Right lobe of liver (tissue), 6 donors: ENCODE measurements at places on chromosomes 12 and 14.

DNA sequence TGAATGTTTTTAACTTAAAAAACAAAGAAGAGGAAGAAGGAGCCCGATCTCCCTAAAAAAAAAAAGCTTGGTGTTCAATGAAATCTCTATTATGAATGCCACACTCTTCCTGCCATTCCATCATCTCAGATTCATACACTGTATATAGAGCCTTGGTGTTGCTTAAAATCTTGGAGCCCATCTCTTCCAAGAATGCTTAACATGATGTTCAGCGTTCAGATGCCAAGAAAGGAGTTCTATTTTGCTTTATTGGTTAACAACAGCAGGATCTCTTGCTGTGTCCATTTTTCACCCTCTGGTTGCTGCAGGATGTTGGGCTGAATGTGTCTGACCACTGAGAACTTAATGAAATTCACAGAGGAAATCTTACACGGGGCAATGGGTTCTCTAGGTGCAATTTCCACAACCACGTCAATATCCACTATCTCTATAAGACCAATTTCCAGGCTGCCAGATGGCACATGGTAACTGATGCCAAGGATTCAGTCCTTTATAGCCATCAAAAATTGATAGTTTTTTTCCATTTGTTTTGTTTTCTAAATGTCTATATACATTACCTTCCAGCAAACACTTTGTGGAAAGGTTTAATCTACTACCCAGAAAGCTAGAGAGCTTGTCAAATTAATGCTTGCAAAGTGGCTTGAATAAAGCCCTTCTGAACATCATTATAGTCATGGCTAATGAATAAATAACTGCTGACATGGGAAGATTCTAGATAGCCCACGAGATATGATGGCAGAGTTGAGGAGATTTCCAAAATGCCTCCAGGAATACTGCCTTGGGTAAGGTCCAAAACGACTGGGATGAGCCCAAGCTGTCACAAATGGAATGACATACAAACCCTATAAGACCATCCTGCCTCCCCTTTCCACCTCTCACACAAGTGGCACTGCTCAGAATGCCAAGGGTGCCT, 26.5 kb downstream of the RERG start:
- H3K4me3 ChIP-seq = no peak overlapping the region
- no peaks in the 10 kb centered on the region for H3K4me1 ChIP-seq

- H3K4me3 ChIP-seq = no peak overlapping the region
- H3K27ac ChIP-seq = no peak overlapping the region
- no peaks in the 10 kb centered on the region for H3K36me3 ChIP-seq
- no peaks in the 10 kb centered on the region for H3K4me1 ChIP-seq
- DNase-seq = no peak
- no peaks in the 10 kb centered on the region for H3K27me3 ChIP-seq
Observed at GRCh38 chr12:25716842-25717241, 163.8 kb upstream of the LMNTD1 start.

GRCh38 chr12:121712190-121712460, 427 bp upstream of the TMEM120B start:
- peak overlapping the region; percentile 92 for H3K4me3 ChIP-seq
- no peaks in the 10 kb centered on the region for H3K36me3 ChIP-seq
- H3K4me1 ChIP-seq = no peaks in the 10 kb centered on the region
- peak overlapping the region; percentile 86 for H3K27ac ChIP-seq
- no peaks in the 10 kb centered on the region for H3K27me3 ChIP-seq

DNA sequence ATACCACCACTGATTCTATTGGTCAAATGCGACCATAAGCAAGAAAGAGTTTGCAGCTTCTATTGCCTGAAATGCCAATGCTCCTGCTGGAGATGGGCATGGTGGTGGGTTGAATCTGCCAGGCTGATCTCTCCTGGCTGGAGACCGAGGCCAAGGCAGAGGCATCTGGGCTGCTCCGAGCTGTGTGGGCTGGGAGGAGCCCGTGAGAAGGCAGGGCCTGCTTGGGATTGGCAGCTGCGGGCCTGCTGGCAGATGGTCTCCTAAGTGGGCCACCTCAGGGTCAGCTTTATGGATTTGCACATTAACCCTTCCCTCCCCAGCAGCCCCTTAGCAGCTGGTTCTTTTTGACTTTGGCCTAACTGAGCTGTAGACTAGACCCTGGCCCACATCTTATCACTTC, 25.4 kb downstream of the SRRM4 start:
- no peak for DNase-seq
- H3K36me3 ChIP-seq = no peaks in the 10 kb centered on the region
- H3K4me1 ChIP-seq = no peaks in the 10 kb centered on the region
- no peak overlapping the region for H3K4me3 ChIP-seq
- H3K27ac ChIP-seq = no peak overlapping the region
- no peaks in the 10 kb centered on the region for H3K27me3 ChIP-seq

DNA sequence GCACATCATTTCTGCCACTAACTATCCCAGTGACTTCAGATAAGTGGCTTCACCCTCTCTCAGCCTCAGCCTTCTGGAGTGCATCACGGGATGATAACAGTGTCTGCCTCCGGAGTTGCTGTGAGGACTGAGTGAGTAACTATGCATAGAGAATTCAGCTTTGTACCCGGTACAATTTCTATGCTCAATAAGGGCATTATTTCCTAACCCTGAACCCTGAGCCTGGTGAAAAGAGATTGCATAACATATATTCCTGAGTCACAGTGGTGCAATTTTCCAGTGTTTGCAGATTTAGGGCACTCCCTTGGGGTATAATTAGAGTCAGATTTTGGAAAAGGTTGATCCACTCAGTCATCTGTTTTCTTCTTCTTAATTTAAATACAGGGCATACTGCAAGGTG, 181.1 kb downstream of the PTPN11 start:
- no peaks in the 10 kb centered on the region for H3K4me1 ChIP-seq
- no peaks in the 10 kb centered on the region for H3K27me3 ChIP-seq
- no peaks in the 10 kb centered on the region for H3K36me3 ChIP-seq

DNA sequence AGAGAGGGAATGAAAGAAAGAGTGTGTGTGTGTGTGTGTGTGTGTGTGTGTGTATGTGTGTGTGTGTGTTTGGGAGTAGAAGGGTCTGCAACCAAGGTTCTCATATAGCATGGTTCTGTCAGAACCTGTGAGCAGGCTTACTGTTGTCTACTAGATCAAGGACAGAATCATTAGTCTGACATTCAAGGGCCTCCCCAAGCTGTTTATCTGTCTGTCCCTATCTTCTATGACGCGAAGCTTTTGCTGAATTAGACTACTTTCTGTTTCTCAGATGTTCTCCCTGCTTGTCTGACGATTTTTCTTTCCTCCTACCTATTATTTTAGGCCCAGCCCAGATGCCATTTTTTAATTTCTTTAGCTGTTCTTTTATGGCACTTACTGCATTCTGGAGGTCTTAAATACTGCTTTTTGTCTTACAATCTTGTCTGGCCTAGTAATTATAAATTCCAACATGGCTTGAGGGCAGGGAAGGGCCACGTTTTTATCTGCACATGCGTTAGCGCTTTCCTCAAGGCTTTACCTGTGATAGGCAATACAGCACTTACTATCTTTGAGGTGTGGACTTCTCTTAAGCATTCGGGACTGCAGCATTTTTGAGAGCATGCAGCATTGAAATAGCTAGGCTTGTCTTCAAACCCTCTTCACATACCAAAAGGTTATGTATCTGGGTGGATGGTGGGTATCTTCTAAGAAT, 150.2 kb downstream of the TTLL5 start:
- H3K4me1 ChIP-seq = no peaks in the 10 kb centered on the region
- H3K27ac ChIP-seq = no peak overlapping the region
- H3K4me3 ChIP-seq = no peak overlapping the region
- H3K36me3 ChIP-seq = no peaks in the 10 kb centered on the region
- no peaks in the 10 kb centered on the region for H3K27me3 ChIP-seq

DNA sequence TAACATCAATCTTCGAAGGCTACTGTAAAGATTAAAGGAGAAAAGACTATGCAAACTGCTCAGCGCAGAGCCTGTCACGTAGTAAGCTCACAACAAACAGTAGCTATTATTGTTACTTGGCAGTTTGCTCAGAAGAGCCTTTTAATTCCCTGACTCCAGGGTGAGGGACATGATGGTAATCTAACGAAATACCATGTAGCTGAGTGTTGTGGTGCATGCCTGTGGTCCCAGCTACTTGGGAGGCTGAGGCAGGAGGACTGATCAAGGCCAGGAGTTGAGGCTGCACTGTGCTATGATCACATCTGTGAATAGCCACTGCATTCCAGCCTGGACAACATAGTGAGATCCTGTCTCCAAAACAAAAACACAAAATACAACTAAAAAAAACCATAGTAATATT, 22.8 kb downstream of the HEBP1 start:
- H3K27ac ChIP-seq = no peak overlapping the region
- no peaks in the 10 kb centered on the region for H3K4me1 ChIP-seq
- DNase-seq = peak; percentile 1
- H3K36me3 ChIP-seq = peaks cover 93% of the 10 kb centered on the region

GRCh38 chr12:50572287-50572686, 67.5 kb downstream of the DIP2B start:
- H3K4me1 ChIP-seq = peaks cover 74% of the 10 kb centered on the region
- H3K4me3 ChIP-seq = no peak overlapping the region
- H3K36me3 ChIP-seq = no peaks in the 10 kb centered on the region
- no peaks in the 10 kb centered on the region for H3K27me3 ChIP-seq
- H3K27ac ChIP-seq = no peak overlapping the region

DNA sequence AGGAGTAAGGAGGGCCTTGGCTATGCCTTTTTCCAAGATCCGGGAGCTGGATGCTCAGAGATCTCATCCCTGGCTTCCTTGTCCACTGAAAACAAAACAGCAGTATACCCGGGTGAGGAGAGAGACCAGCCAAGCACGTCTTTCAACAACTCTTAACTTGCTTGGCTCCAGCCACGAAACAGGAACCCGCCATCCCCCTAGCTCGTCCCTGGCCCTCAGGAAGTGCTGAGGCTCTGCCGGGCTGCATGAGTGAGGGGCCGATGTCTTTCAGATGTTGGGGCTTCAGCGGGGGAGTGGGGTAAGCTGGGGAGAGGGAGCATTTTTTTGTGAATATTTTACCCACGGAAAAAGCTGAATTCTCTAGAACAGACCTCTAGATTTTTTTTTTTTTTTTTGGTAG, 231.1 kb downstream of the CACNA1C start:
- H3K4me3 ChIP-seq = no peak overlapping the region
- no peak for DNase-seq
- H3K36me3 ChIP-seq = no peaks in the 10 kb centered on the region
- H3K27me3 ChIP-seq = no peaks in the 10 kb centered on the region
- no peaks in the 10 kb centered on the region for H3K4me1 ChIP-seq

DNA sequence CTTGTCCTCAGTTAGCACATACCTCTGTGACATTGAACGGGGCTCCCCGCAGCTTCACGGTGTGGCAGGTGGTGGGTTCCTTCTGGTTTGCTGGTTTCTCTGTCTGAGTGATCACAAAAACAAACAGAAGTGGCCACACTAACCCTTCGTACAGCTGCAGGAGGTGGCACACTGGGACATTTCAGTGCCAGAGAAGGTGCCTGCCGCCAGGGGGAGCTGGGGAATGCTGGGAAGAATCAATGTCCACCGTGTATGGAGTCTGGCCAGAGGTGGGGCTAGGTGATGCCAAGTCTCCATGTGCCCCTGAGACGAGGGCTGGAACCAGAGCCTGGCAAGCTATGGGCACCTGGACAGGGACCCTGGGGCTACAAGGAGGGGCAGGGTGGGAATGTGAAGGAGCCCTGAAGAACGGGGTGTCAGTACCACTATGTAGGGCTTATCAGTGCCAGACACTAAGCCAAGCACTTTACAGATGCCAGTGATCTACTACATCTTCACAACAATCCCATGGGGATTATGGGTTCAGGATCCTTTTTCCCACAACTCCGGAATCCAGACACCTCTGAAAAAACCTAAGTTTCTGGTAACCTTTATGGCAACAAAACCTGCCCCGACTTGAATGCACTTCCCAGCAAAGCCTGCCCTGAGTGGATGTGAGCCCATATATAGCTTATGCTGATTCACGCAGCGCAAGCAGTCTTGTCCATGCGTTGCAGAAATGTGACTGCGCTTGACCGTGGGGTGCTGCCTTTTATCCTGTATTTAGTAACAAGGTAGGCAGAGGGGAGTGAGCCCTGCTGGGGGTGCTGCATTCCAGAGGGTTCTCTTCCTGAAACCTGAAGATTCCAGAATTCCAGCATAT, 10.8 kb downstream of the RBM19 start:
- DNase-seq = peak; percentile 59
- H3K27ac ChIP-seq = no peak overlapping the region
- no peaks in the 10 kb centered on the region for H3K27me3 ChIP-seq
- H3K36me3 ChIP-seq = no peaks in the 10 kb centered on the region
- no peak overlapping the region for H3K4me3 ChIP-seq

- H3K27ac ChIP-seq = no peak overlapping the region
- no peaks in the 10 kb centered on the region for H3K27me3 ChIP-seq
- no peaks in the 10 kb centered on the region for H3K36me3 ChIP-seq
- H3K4me3 ChIP-seq = no peak overlapping the region
- no peaks in the 10 kb centered on the region for H3K4me1 ChIP-seq
Observed at GRCh38 chr14:72186523-72186922, 254.3 kb downstream of the RGS6 start.

GRCh38 chr14:33229269-33229929, 290.7 kb downstream of the NPAS3 start:
- no peak overlapping the region for H3K4me3 ChIP-seq
- no peak for DNase-seq
- H3K36me3 ChIP-seq = no peaks in the 10 kb centered on the region
- H3K4me1 ChIP-seq = no peaks in the 10 kb centered on the region
- no peak overlapping the region for H3K27ac ChIP-seq
- no peaks in the 10 kb centered on the region for H3K27me3 ChIP-seq

GRCh38 chr12:104473374-104473983, 16.7 kb downstream of the CHST11 start:
- no peak for DNase-seq
- no peaks in the 10 kb centered on the region for H3K4me1 ChIP-seq
- no peaks in the 10 kb centered on the region for H3K27me3 ChIP-seq
- H3K27ac ChIP-seq = no peak overlapping the region
- H3K4me3 ChIP-seq = no peak overlapping the region

- H3K4me1 ChIP-seq = no peaks in the 10 kb centered on the region
- H3K27me3 ChIP-seq = no peaks in the 10 kb centered on the region
- H3K36me3 ChIP-seq = no peaks in the 10 kb centered on the region
- H3K27ac ChIP-seq = no peak overlapping the region
- DNase-seq = no peak
Observed at GRCh38 chr14:45287610-45288009, 34.6 kb upstream of the MIS18BP1 start.

- H3K4me3 ChIP-seq = no peak overlapping the region
- no peaks in the 10 kb centered on the region for H3K36me3 ChIP-seq
- H3K4me1 ChIP-seq = no peaks in the 10 kb centered on the region
- no peak for DNase-seq
- no peaks in the 10 kb centered on the region for H3K27me3 ChIP-seq
Observed at GRCh38 chr12:45547822-45548221, 181.7 kb upstream of the ARID2 start.

- H3K4me3 ChIP-seq = no peak overlapping the region
- no peaks in the 10 kb centered on the region for H3K4me1 ChIP-seq
- DNase-seq = no peak
- no peak overlapping the region for H3K27ac ChIP-seq
- no peaks in the 10 kb centered on the region for H3K27me3 ChIP-seq
Observed at GRCh38 chr14:72261068-72261467, 328.8 kb downstream of the RGS6 start.

- DNase-seq = no peak
- H3K4me1 ChIP-seq = no peaks in the 10 kb centered on the region
- no peaks in the 10 kb centered on the region for H3K36me3 ChIP-seq
- H3K27me3 ChIP-seq = no peaks in the 10 kb centered on the region
- no peak overlapping the region for H3K4me3 ChIP-seq
- no peak overlapping the region for H3K27ac ChIP-seq
Observed at GRCh38 chr14:103064978-103065377, 7.6 kb upstream of the CDC42BPB start.
